ENCODE measurements at places on chromosomes 3 and 15.

GRCh38 chr3:126170073-126170777 lies 10.2 kb downstream of the ALDH1L1 start:
- no peak for DNase-seq

GRCh38 chr15:76338486-76339304 lies 2.1 kb downstream of the ISL2 start:
- no peak for DNase-seq

DNA sequence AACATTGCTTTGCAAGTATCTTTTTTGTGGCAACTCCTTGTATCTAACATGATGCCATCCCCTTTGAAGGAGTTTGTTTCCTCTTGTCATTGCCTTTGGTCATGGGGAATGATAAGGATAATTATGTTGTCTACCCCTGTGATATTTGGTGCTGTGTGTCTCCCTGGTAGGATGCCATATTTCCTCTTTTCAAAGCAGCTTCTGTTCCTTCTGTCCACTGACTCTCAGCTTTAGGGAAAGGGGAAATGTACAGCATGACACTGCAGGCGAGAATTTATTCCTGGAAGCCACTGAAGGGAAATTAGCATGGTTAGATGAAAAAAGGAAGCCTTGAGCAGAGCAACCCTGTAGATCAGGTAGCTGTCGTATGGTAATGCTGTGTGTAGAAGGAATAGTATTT lies 576.7 kb downstream of the CADM2 start:
- DNase-seq: no peak

DNA sequence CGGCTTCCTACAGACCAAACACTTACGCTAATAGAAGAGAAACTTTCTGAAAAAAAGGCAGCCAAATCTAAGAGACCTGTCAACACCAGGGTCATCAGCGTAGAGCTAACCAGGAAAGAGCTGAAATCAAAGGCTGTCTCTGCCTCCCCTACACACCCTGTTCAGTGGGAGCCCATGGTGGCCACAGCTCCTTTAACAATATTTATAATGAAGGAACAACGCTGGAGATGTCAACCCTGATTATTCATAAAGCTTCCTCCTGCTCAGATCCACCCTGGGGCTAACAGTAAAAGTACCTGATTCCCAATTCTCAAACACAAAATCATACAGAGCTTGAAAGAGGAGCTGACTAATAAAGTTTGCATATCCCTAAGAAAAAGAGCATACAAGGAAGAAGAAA lies 133.7 kb downstream of the ANXA2 start:
- no peak for DNase-seq

- no peak for DNase-seq
Observed at GRCh38 chr3:112027826-112028225, 6.7 kb upstream of the TMPRSS7 start.

DNA sequence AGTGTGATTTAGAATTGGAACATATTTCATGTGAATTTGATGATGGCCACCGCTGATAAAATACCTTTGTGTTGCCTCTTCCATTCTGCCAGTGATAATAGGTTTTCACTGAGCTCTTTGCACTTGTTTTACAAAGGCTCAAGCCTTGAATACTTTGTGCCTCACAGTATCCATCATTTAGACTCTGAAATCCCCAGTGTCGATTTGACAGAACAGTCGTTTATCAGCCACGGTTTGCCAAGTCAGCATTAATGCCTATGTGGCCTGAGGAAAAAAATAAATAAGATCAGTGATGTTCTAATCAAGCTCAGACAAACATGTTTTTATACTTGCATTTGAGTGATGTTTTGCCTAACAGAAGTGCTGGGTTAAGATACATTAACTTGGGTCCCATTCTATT lies 399.1 kb downstream of the RBMS3 start:
- DNase-seq: no peak

- DNase-seq: no peak
Observed at GRCh38 chr15:48315041-48315440, 16.2 kb upstream of the DUT start.

- DNase-seq: no peak
Observed at GRCh38 chr15:30650012-30650929, 24.3 kb downstream of the ARHGAP11B start.

GRCh38 chr3:112894258-112894657 lies 47.6 kb upstream of the CD200R1L start:
- no peak for DNase-seq

DNA sequence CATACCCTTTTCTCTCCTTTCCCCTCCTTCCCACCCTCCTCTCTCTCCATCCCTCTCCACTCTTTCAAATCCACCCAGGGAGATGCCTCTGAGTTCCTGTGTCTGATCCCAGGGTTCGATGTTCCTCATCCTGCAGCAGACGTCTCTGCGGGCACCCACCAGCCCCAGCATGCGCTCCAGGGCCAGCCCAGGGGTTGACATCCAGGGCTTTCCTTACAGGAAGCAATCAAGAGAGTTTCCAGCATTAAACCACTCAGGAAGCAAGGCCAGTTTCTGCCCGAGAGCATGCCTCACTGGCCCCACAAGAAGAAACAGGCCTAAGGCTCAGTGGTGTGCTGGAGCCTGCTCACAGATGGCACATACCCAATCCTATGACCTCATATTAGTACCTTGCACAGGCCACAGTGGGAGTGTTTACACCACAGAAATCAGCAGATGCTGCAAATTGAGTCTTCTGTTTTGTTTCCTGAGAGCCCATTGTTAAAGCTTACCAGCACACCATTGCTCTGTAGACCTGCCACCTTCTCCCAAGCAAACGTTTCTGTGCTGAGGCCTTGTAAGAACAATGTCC lies 13.2 kb downstream of the SLC6A1 start:
- DNase-seq: no peak

Measured in right renal pelvis (tissue), 4 donors.